Type B pancreatic cell (in vitro differentiated cells): ENCODE measurements at places on chromosomes 1 and 21.

GRCh38 chr1:83034851-83035250 lies 964.1 kb downstream of the TTLL7 start:
- DNase-seq: no peak
- no peaks in the 10 kb centered on the region for H3K4me1 ChIP-seq
- H3K27ac ChIP-seq: no peak overlapping the region
- no peak overlapping the region for H3K4me3 ChIP-seq
- peaks cover 5% of the 10 kb centered on the region for H3K36me3 ChIP-seq

DNA sequence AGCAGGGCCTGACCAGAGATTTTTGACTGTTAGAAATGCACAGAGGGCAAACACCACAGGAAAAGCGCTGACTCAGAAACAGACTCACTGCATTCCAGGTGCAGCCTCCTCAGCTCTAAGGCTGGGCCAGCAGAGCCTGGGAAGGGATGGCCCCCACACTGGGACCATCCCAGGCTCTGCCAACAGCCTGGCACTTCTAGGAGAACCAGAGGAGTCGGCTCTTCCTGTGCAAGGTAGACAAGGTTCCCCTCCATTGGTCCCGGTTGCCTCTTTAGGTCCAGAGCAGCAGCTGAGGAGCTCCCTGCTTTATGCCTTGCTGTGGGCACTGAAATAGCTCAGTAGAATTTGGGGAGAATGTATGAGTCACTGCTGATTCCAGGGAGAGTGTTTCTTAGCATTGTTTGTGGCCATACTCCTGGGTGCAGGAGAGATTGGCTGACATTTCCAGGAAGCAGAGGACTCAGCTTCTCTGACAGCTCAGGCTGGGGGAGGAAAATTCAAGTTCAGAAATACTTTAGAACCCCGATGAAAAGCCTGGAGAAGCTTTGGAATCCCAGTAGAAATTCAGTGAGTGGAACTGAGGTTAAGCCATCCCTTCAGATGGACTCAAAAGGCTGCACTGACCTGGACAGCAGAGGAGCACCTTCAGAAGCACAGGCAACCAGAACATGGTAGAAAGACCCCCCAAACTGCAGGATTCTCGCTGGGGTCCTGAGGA lies 19.7 kb downstream of the PRAMEF1 start:
- peaks cover 10% of the 10 kb centered on the region for H3K27me3 ChIP-seq
- no peaks in the 10 kb centered on the region for H3K36me3 ChIP-seq
- no peaks in the 10 kb centered on the region for H3K4me1 ChIP-seq
- no peak overlapping the region for H3K4me3 ChIP-seq
- DNase-seq: no peak
- H3K27ac ChIP-seq: no peak overlapping the region

GRCh38 chr21:24895885-24896734 lies 711.2 kb downstream of the MRPL39 start:
- H3K4me1 ChIP-seq: no peaks in the 10 kb centered on the region
- DNase-seq: no peak
- no peaks in the 10 kb centered on the region for H3K27me3 ChIP-seq

DNA sequence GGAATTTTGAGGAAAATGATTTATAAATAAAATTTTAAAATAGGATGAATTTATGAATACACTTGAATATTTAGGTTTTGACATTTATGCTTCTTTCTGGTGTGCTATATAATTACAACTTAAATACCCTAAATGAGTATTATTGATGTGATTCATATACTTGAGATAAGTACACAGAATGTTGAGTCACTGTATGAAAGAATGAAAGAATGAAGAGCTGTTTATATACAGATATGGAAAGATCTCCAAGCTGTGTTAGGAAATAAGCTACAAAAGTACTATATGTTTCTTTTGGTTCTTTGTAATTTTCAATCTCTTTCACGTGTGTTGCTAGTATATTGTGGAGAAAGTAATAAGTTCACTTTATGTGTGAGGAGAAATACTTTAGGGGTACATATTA lies 147.2 kb downstream of the RASAL2 start:
- H3K4me1 ChIP-seq: no peaks in the 10 kb centered on the region
- H3K27ac ChIP-seq: no peak overlapping the region
- H3K36me3 ChIP-seq: peaks cover 2% of the 10 kb centered on the region
- DNase-seq: no peak
- H3K4me3 ChIP-seq: no peak overlapping the region

- H3K27ac ChIP-seq: no peak overlapping the region
- peaks cover 30% of the 10 kb centered on the region for H3K4me1 ChIP-seq
- DNase-seq: no peak
Observed at GRCh38 chr1:15339570-15339969, 70.1 kb upstream of the EFHD2 start.
